ENCODE measurements at places on chromosomes 7 and 10.

DNA sequence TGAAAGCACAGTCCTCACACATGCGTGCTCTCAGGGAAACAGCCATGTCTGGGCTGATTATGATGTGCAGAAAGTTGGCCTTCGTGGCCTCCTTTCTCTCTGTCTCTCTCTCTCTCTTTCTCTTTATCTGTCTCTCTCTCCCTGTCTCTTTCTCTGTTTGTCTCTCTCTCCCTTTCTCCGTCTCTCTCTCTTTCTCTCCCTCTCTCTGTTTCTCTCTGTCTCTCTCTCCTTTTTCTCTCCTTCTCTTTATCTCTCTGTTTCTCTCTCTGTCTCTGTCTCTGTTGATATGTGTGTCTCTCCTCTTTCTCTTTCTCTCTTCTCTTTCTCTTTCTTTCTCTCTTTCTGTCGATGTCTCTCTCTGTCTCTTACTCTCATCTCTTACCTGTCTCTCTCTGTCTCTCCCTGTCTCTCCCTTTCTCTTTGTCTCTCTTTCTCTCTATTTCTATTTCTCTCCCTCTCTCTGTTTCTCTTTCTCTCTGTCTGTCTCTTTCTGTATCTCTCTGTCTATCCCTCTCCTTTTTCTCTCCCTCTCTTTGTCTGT lies 105.4 kb upstream of the MPP7 start:
- DNase-seq, result no peak

- DNase-seq, result no peak
These were observed 146.5 kb downstream of the HGF start for GRCh38 chr7:81623251-81623855.

DNA sequence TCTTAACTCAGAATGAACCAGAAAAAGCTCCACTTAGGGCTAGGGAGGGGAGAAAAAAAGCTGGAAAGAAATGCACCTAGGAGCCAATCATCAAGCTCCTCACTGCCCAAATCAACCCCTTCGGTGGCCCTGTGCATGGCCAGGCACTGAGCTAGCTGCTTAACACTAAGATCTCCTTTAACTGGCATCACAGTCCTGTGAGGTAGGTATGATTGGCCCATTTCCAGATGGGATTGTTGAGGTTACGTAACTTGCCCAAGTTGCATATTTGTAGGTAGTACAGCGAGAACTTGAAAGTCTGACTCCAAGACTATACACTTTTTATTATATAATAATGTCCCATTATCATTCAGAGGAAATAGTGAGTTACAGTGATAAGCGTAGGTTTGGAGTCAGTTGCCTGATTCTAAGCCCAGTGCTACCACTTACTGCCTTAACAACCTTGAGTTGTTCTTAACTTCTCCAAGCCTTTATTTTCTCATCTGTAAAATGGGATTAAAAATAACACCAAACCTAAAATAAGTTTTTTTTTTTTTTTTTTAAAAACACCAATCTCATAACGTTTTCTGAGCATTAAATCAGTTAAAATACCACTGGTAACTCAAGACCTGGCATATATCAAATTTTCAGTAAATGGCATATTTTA lies 37.2 kb upstream of the ACSL5 start:
- no peak for DNase-seq

DNA sequence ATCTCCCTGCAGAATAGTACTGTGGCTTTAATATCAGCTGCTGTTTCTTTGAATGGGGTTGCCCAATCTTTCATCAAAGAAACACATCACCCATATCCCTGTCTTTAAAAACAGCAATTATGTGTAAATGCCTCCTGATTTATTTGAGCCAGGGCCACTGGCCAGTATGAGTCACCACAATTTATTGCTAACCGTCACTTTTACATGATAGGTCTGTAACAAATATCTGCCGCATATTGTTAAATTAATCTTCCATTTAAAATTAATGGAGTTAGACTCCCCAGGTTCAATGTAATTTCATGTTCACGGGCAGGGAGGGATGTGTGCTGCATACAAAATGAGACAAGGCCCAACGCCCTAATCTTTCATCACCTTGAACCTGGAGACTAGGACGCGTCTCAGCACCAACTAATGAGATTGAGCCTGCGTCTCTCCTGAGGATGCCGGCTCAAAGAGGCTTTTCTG lies 673.4 kb downstream of the AUTS2 start:
- no peak for DNase-seq

DNA sequence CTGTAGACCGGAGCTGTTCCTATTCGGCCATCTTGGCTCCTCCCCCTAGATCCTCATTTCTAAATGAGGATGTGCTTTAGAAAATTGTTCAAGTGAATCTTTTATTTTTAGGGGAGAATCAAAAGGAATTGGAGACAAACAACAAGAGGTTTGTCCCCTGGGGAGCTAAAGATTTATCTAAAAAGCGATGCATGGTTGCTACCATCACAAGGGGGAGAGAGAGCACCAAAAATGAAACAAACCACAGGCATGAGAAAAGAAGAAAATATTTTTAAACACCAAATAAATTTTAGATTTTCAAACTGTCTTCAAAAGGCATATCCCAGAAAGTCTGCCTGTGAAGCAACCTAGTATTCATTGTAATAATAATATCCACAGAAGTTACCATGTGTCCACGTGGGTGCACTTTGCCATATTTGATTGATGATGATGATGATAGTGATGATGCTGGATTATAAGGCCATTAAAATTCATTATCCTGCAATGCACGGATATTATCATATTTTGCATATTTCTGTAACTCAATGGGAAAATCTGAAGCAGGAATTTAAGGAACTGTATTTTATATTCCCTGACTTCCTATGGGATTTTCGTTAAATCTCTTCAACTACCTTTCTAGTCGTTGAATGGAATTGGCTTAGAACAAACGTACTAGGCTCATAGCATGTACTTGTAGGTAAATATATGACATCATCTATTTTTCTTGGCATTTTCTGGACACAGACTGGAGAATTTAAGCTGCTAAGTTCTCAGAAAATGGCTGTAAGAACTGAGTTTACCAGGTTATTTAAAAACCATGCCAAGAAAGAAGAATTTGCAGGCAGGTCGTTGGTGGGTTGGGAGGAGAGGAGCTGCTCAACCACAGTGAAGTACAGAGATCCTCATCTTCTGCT lies 171.6 kb downstream of the WDR37 start:
- DNase-seq, result no peak

DNA sequence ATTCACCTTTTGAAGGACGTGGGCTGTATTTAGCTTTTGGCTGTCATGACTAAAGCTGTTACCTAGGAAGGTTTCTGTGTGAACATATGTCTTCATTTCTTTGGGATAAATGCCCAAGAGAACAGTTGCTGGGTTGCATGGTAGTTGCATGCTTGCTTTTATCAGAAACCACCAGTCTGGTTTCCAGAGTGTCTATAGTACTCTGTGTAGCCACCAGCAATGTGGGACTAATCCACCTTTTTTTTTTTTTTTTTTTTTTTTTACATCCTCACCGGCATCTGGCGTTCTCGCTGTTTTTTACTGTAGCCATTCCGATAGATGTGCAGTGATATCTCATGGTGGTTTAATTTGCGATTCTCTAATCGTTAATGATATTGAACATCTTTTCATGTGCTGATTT lies 297.8 kb downstream of the SDK1 start:
- no peak for DNase-seq

DNA sequence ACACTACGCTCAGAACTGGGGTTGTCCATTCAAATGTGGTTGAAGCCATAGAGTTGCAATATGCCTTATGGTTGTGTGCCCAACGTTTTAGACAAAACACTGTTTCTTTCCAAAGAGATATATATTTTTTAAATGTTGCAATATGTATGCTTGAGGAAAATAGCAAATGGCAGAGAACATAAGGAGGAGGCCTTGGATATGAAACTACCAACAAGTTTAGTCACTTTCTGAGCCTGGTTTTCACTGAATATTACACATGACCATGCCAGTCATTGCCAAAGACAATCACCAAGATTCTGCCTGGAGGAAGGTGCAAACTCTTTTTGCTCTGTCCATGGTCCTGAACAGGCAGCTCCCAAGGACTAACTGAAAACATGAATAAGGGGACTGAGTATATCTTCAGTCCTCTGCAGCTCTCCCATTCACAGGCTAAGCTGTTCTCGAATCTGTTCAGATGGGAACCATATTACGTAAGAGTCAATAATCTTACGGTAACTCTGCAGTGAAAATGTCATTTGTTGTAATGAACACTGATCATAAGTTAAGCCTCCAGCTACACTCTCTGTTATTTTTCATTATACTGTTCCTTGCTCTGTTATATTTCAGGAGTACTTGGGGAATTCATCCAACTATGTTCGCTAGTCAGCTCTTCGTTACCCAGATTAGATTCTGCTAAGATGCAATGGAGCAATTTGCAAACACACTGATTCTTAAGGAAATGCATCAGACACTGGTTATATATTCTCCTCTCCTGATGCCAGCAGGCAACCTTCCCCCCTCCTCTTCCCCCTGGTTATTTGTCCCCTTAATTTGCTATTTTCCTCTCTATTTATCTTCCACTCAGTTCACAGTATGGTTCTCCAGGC lies 90.7 kb upstream of the C1QL3 start:
- DNase-seq, result peak; percentile 6

- no peak for DNase-seq
These were observed 26.6 kb downstream of the DUSP5 start for GRCh38 chr10:110524179-110524858.

GRCh38 chr7:34622771-34623250 lies 35.2 kb upstream of the NPSR1 start:
- DNase-seq, result no peak

DNA sequence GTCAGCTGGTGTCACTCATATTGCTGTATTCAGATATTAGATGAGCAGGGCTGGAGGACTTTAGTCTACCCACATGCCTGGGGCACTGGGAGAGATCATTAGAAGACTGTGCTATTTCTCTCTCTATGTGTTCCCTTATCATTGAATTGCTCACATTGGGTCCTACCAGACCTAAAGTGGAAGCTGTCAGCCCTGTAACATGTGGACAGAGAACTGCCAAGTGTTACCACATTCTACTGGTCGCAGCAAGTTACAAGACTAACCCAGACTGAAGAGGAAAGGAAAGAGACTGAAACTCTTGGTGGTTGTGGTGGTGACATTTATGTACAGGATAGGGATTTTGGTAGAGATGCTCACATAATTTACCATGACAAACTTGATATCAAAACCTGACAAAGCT lies 627.1 kb upstream of the FZD8 start:
- no peak for DNase-seq

GRCh38 chr10:123704076-123704475 lies 37.9 kb downstream of the GPR26 start:
- DNase-seq, result no peak

DNA sequence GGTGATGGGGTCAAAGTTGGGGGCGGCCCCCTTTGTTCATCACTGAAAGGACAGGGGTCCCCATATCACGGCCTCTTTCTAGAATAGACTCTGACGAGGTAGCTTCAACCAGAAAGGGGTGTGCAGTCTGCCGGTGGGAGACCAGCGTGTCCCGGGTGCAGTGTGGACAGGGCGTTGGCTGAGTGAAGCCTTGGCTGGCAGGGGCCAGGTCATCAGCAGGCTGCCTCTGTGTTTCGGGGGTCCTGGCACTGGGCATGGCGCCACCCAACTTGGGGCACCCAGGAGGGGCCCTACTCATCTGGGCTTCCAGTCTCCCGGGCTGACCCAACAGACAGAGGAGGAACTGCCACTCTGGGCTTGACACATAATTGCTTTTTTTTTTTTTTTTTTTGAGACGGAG lies 3.5 kb upstream of the AMZ1 start:
- DNase-seq, result no peak

DNA sequence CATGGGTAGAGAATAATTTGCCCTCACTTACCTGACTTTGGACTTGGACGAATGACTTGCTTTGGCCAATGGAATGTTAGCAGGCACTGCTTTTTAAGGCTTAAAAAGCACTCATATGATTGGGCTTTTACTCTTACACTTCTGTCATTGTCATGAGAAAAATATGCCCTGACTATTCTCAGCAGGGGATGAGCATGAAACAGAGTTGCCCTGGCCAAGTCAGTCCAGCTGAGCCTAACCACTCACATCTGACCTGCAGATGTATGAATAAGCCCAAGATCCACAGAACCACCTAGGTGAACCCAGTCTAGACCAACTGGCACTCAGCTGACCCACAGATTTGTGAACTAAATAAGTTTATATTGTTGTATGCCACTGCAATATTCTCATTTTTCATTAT lies 573.5 kb downstream of the TNS3 start:
- DNase-seq, result no peak

- DNase-seq, result no peak
These were observed 57.6 kb upstream of the ANTXRL start for GRCh38 chr10:46229144-46229563.

DNA sequence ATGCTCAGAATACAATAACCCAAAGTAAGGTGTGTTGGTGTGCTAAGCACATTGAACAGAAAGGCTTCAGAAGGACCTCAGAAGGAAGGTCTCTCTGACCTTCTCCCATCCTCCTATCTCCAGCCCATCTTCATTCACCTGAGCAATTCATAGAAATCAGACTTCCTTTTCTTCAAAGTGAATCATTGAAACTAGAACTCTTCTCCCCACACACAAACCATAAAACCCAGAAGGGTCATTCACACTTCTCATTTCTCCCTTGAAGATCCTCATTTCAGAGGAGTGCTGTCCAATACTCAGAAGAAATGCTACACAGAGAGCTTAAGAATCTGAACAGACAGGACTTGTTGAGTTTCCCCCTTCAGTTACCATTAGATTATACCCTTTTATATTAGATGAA lies 89.5 kb downstream of the VWDE start:
- DNase-seq, result no peak

- DNase-seq, result no peak
These were observed 13.3 kb downstream of the SLC35G1 start for GRCh38 chr10:93907059-93907458.

DNA sequence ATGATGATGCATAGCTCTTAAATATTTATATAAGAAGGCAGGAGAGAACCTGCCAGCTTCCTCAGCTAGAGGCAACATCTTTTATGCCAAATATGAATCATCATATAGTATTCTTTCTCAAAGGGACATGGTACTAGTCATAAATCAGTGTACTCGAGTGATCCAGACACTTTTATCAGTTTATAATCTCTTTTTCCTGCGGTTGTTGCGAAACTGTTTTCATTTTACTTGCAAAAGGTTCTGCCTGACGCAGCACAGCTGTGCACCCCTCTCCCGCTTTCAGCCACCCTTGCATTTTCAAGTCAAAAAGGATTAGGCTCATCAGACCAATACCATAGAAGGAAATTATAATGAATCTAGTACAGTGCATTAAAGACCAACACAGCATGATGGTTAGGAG lies 332.3 kb upstream of the PRKCQ start:
- DNase-seq, result peak; percentile 17

DNA sequence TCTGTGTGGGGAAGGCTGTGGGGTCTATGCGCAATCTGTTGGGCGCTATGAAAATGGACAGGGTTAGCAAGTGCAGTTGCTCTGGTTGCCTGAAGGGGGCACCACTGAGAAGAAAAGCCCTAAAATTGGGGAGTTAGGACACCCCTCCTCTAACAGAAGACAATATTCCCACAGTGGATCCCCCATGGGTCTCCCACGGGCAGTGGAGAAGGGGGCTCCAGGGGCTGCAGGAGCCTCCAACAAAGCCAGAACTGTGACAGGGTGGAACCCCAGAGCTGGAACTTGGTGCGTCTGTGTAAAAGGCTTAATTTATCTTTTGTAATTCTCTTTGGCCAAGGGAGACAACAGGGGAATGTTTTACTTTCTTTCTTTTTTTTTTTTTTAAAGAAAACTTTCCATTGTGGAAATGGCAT lies 12.5 kb upstream of the COL13A1 start:
- DNase-seq, result no peak

- no peak for DNase-seq
These were observed 275.3 kb downstream of the NRG3 start for GRCh38 chr10:82150123-82150900.

- no peak for DNase-seq
These were observed 19.0 kb downstream of the GIMAP4 start for GRCh38 chr7:150586068-150586784.
